ENCODE measurements at places on chromosomes 4 and X.

- DNase-seq: no peak
These were observed 28.4 kb downstream of the TRMT44 start for GRCh38 chr4:8468746-8469535.

GRCh38 chr4:184616633-184617551 lies 32.4 kb downstream of the CASP3 start:
- DNase-seq: no peak

- DNase-seq: peak; percentile 53
These were observed 180.7 kb upstream of the PGRMC2 start for GRCh38 chr4:128468123-128468989.

DNA sequence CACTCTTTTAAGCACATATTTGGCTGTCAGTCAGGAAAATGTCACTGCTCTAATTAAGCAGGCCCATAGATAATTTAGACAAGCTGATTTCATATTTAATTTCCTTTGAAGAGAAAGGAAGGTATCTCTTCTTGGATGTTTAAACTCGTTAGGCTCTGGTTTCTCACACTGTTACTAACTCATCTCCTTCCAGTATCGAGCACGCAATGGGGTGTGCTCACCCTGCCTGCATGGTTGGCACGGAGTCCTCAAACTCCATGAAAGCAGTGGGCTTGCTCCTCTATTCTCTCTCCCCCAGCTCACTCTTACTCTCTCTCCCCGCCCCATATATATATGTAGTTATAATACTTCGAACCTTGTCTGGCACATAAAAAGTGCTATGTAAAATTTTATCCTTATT lies 76.9 kb downstream of the EGF start:
- peak; percentile 41 for DNase-seq

DNA sequence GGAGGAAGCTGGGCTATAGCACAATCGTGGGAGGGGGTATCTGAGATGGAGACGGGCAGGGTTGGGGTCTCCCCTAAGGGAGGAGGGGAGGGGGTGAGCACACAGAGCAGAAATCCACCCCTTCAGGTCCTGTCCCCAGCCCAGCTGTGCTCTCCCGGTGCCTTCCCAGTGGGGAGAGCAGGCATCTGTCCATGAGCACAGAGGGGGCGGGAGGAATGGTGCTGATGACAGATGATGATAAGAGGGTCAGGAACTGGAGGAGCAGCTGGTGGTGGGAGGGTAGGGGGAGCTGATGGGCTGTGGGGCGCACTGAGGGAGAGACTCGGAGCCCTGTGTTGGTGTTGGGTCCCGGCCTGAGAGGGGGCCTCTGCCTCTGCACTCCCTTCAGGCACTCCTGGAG lies 8.6 kb downstream of the ATP2B3 start:
- DNase-seq: no peak

DNA sequence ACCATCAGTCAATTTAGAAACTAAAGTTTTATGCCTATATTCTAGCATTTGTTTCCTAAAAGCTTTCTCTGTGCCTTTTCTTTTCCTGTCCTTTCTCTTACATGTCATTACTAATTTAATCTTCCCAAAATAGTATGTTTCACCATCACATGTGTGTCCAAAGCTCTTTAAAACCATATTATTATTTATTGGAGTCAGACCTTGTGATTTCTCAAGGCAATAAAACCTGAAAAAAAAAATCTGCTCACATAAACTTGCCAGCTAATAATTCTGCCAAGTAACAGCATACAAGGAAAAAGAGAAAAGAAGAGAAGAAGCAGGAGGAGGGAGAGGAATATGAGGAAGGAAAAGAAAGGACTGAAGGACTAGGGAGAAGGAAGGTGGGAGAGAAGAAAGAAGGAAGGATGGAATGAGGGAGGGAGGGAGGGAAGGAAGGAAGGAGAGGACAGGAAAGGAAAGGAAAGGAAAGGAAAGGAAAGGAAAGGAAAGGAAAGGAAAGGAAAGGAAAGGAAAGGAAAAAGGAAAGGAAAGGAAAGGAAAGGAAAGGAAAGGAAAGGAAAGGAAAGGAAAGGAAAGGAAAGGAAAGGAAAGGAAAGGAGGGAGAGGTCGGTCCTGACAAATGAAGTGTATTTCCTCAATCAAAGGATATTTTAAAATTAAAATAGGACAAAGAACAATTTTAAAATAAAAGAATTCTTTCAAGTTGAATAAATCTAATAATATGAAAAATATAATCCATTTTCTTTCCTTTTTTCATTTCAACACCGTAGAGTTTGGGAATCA lies 57.4 kb downstream of the ANTXR2 start:
- DNase-seq: no peak

DNA sequence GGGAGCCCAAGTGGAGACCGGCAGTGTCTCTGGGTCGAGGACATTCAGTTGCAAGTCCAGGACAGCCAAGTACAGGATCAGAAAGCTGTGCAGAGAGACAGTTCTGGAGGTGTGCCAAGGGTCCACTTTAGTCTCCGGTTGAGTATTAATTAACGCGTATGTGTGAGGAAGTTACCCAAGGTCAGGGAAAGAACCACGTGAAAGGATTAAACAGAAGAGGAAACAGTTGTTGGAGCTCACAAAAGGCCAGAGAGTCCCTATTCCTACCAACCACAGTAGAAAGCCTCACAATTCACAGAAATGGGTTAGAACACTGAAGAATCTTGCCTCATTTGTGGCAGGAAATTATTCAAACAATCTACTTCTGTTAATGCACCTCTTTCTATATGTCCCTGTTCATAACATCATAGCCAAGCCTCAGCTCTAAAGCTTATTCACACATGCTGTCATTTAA lies 17.9 kb upstream of the NSUN7 start:
- no peak for DNase-seq

- no peak for DNase-seq
These were observed 9.9 kb downstream of the MED12 start for GRCh38 chrX:71128166-71128833.

GRCh38 chr4:184136525-184136924 lies 81.1 kb downstream of the ENPP6 start:
- DNase-seq: no peak

DNA sequence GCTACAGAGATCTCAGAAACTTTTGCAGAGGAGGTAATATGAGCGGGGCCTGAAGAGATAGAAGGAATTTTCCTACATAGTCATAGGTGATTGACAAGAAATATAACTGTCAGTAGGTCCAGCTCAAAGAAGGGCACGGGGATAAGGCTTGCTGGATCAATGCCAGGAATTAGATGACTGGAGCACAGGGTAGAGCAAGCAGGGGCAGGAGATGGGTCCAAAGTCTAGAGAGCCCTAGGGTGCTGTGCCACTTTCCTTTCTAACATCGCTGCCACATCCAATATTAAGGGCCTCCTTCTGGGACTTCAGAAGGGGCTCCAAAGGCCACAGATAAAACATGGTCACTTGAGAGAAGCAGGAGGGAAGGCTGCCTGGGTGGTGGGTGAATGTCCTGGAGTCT lies 402.2 kb downstream of the MID1IP1 start:
- DNase-seq: no peak

DNA sequence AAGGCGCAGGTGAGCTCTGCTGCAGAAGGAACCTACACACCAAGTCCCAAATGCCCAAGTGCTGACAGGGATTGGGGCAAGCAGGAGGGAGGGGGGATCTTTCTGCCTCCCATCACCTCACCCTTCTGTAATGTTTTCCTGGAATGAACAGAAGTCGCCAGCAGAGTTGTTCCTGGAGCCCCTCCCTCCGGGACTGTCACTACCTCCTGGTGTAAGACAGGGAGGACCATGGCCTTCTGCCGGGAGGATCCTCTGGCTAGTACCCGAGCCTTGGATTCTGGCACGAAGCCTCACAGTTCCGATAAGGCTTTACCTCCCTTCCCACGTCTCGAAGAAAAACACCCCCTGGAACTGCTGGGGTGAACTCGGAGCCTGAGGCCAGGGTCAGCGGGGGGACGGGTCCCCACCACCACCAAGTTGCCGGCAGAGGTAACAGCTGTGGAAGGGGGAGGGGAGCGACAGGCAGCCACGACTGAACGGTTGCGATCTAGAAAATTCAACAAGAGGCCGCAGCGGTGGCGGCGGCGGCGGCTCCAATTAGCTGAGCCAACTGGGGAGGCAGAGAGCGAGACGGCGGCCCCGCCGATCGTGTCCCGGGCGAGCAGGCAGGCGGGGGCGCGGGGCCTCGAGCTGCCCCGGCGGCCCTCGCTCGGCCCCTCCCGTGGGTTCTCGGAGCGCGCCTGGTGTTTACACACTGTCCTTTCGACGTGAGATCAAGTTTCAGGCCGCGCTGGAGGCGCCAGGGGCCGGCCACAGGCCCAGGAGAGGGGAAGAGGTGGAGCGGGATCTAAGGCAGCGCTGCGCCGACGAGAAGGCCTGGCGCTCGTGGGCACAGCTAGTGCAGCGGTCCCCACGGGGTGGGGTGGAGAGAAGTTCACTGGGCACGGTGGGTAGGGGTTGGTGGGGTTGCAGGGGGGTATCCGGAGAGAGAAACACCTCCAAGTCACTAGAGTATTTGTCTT lies 53.7 kb upstream of the BCOR start:
- no peak for DNase-seq

GRCh38 chrX:30570505-30570904 lies 7.1 kb downstream of the TASL start:
- DNase-seq: no peak

DNA sequence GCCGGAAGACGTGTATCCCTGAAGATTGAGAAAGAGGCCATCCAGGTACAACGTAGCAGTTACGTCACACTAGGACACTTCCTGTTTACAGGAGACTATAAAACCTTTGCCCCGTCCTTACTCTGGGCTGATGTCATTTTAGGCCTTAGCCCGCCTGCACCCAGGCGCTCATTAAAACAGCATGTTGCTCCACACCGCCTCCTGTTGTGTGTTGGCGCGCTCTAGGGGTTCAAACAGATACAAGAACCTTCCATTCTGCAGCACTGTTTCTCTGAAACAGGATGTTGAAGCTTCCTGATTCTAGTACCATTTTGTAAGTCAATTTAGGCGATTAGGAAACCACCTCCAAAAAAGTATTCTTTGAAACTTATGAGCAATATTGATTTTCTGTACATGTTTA lies 722.1 kb downstream of the PCDH7 start:
- no peak for DNase-seq

DNA sequence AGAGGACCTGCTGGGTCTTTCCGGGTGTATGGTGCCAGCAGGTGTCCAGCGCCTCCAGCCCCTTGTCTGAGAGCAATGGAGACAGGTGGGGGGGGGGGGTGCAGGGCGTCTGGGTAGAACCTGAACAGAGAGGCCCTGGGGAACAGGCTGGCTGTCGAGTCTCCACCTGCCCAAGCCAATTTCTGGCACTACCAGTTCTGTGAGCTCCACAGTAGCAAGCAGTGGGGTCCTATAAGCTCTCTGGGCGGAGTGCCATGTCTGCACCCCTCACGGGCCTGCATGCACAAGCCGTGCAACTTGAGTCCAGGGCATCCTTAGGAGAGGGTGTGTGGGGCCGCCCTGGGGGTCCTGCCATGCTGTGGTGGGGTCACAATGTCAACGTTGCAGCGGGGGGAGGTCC lies 10.1 kb upstream of the FGFR3 start:
- no peak for DNase-seq

GRCh38 chr4:94235825-94236224 lies 28.2 kb downstream of the SMARCAD1 start:
- DNase-seq: no peak

GRCh38 chrX:578531-578930 lies 52.1 kb upstream of the SHOX start:
- no peak for DNase-seq

DNA sequence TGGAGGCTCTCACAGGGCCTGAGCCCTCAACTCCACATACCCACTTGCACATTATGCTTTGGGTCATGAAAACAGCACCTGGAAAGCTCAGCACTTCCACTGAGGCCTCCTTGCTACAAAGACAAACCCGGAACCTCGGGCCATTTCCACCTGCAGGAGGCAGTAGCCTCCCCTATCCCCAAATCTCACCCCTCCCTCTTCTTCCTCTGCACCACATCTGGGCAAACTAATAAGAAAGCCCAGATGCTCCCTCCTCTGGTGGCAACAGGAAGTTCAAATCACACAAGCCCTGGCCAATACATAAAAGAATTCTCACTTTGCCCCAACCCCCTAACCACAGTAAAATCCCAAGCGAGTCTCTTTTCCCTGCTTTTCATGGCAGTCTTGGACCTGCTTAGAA lies 136.4 kb downstream of the MAPK10 start:
- no peak for DNase-seq

GRCh38 chr4:165724786-165725185 lies 148.3 kb upstream of the TLL1 start:
- DNase-seq: no peak

DNA sequence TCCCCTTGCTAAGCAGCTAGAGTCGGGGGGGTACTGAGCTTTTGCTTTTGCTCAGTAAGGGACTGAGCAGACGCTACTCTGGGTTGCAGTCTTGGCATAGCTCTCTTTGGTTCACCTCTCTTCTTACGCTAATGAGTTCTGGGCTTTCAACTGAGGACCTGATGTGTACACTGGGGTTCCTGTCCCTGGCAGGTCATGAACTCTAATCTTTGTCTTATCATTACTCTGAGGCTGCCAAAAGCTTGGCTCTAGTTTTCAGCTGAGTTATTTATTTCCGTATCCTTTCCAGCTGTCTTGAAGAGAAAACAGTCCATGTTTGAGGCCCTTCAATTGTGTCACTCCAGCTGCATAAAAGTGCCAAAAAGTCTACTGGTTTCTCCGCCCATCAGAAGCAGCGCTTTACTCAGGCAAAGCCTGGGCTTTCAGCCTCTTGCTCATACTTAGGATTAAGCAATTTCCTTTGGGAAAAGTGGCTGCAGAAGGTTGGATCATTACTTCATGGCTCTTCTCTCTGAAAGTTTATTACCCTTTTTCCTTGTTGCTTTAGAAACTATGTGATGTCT lies 121.0 kb upstream of the STOX2 start:
- DNase-seq: no peak

- DNase-seq: peak; percentile 24
These were observed 2.7 kb downstream of the GEMIN8 start for GRCh38 chrX:14027036-14027435.

DNA sequence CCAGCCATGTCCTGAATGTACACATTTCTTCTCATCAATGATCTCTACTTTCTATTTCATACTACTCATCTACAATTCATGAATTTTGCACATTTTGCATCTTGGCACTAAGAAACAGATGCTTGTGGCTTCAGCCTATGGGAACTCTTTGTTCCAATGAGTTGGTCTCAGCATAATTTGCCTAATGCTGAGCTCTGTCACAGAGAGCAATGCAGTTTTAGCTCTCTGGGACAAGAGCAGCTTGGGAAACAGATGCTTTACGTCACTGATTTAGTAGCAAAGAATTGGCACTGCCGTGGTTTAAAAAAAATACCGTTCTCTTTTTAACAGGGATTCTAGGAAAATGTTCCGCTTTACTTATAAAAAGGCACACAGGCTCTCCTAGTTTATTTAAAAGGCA lies 162.4 kb downstream of the WDFY3 start:
- DNase-seq: no peak

DNA sequence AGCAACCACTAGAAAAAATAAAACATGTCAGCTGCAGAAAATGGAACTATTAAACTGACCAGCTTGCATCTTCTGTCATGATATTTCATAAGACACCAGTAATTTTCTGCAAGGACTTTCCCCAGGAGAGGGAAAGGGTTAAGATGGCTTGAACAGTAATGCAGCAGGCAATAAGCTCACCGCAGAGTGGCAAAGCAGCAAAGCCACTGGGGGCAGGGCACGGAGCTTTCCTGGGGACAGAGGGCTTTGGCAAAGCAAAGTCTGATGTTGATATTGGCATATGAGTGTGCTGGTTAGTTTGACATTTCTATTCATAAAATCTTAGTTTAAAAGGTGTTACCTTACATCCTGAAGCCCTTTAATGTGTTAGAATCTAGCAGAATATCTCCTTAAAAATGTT lies 55.1 kb upstream of the NAP1L5 start:
- no peak for DNase-seq
